SK-MEL-5 (cell line): ENCODE measurements at places on chromosomes 1 and 21.

- peak; percentile 44 for DNase-seq
These were observed 131.8 kb upstream of the NGF start for GRCh38 chr1:115469703-115470476.

- DNase-seq, result no peak
These were observed 52.1 kb downstream of the CD34 start for GRCh38 chr1:207858806-207859205.

DNA sequence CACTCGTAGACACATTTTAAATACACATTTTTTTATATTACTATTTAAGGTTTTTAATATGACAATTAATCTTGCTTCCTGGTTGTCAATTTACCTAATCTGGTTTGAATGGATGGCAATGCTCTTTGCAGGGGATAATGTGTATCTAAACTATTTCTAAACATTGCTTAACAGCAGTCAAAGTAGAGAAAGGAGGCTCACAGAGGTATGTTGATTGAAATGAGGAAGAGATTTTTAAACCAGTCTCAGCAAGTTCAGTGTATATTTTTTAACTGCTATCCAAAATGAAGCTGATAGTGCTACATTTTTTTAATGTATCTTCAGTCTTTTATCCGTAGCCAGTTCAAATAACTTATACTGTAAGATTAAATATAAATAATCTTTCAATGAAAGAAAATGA lies 17.4 kb downstream of the FMO1 start:
- DNase-seq, result no peak

- DNase-seq, result no peak
These were observed 218.1 kb upstream of the L1TD1 start for GRCh38 chr1:61976566-61976965.

- DNase-seq, result peak; percentile 11
These were observed 42.7 kb upstream of the SLC16A1 start for GRCh38 chr1:112998592-112999235.
